ENCODE measurements at places on chromosomes 2 and 18. TPM values are rescaled to one million over a fixed set of nuclear protein-coding genes. Genes with fewer than 3 reads are reported as not detected.

GRCh38 chr2:143936538-143936847 is 583.4 kb downstream of the ZEB2 start:
- no peak for DNase-seq

- DNase-seq, result no peak
Observed at GRCh38 chr18:961644-962355, 57.1 kb downstream of the ADCYAP1 start.

DNA sequence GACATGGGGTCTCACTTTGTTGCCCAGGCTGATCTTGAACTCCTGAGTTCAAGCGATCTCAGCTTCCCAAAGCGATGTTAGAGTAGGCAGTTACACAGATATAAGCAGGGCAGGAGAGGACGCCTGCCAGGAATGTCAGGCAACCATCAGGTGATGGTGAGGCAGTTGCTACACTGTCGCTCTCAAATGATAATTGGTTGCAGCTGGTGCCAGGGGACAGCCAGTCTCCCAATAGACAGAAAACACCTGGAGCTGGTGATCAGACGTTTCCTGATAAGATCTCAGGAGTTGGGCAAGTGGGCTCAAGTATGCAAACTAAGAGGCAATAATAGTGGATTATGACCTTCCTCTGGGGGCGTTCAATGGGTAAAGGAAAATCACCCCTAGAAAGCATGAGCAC is 163.1 kb upstream of the RGPD4 start:
- DNase-seq, result no peak

- DNase-seq, result no peak
Observed at GRCh38 chr2:107807988-107808387, 18.7 kb upstream of the RGPD4 start.

GRCh38 chr2:105450471-105450870 is 51.6 kb upstream of the FHL2 start:
- no peak for DNase-seq

GRCh38 chr2:111246620-111247061 is 125.9 kb downstream of the BCL2L11 start:
- DNase-seq, result no peak

DNA sequence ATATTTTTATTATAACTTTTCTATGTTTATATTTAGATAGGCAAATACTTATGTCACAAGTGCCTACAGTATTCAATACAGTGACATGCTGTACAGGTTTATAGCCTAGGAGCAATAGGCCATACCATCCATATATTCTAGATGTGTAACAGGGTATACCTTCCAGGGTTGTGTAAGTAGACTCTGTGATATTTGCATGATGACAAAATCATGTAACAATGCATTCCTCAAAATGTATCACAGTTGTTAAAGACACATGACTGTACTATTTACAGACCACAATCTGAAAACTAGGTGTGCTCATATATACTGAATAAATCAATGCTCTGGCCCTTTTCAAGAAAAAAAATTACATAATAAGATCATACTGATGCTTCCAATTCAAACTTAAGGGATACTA is 433.2 kb upstream of the RGPD4 start:
- DNase-seq, result no peak

GRCh38 chr2:47628904-47629303 is 154.0 kb upstream of the MSH6 start:
- DNase-seq, result no peak

GRCh38 chr18:7711495-7711894 is 144.4 kb downstream of the PTPRM start:
- DNase-seq, result no peak

DNA sequence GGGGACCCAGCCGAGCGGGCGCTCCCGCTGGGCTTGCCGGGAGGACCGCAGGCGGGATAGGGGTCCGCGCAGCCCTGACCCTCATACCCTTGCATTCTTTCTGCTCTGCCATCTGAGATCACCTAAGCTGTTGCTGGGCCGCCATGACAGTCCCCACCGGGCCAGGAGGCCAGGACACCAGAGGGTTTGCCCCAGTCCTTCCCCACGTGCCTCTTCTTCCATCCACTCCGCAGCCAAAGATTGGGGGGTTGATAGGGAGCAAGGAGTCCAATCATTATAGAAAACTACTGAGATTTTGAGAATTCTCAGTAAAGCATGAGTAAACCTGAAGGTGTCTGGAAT is 453 bp upstream of the GRB14 start:
- peak; percentile 34 for DNase-seq

- DNase-seq, result no peak
Observed at GRCh38 chr2:224937887-224938286, 104.4 kb downstream of the DOCK10 start.

GRCh38 chr2:211981451-211981850 is 557.2 kb downstream of the ERBB4 start:
- DNase-seq, result no peak

- no peak for DNase-seq
Observed at GRCh38 chr2:126808929-126809328, 89.8 kb upstream of the TEX51 start.

GRCh38 chr2:45029215-45029614 is 20.0 kb upstream of the SIX2 start:
- DNase-seq, result no peak

DNA sequence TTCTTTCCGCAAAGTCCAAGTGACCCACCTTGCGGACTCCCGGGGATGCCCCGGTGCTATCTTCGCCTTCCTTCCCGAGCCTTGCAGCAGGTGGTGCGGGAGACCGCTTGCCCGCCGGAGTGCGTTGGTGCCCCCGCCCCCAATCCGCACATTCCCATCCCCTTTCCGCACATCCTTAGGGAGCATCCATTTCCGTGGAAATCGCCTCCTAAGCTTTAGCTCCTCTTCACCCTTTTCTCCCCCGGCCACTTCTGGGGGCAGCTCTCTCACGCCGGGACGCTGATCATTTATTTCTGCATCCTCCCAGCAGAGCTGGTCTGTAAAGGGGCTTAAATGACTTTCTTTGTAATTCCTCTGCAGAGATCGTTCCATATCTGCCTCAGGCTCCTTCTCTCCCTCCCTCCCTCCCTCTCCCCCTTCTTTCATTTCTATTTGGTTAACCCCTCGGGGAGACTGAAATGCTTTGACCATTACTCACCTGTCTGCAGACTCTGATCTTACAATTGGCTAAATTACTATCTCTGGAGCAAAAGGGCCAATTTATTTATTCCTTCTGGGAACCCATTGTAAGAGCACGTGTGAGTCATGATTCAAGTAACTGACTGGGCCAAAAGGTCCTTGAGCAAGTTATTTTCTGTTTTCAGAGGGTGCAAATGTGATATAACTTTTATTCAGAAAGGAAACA is 1.3 kb upstream of the LYPD1 start:
- no peak for DNase-seq

GRCh38 chr2:55236992-55237543 is 4.6 kb downstream of the RPS27A start:
- DNase-seq, result no peak

DNA sequence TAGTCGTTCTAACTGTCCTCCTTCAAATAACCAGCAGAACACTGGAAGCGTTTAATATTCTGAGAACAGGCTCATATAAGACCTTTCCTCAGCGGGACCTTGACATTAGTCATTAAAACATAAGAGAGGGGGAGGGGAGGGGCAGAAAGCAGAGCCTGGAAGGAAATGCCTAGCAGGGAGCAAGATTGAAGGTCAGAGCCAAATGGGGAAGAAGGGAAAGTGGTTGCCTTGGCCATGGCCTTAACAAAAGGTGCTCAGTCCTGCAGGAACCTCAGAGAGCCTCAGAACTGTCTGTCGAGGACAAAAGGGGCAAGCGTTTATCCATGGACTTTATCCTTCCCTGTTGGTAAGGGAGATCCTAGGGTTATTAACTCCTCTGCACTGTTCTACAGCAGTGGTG is 856 bp upstream of the PLA2R1 start:
- DNase-seq, result no peak

GRCh38 chr2:37283207-37283606 is 41.4 kb downstream of the PRKD3 start:
- no peak for DNase-seq

GRCh38 chr18:5461041-5461440 is 82.8 kb downstream of the EPB41L3 start:
- no peak for DNase-seq

DNA sequence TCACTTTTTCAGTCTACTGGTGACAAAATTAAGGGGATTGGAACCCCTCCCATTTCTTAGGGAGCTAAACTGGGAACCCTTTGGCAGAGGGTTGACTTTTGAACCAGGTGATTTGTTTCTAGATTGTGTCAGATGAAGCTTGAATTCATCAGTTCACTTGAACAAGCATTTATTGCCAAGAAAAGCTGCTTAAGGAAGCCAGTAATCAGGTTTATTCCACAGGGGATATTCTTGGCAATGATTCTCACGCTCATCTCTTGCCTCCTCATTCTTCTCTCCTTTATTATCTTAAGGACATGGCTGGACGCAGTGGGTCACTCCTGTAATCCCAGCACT is 101.0 kb downstream of the ALPK2 start:
- no peak for DNase-seq

- DNase-seq, result no peak
Observed at GRCh38 chr18:11009869-11010268, 139.5 kb downstream of the PIEZO2 start.

- no peak for DNase-seq
Observed at GRCh38 chr2:143575340-143575739, 446.1 kb downstream of the ARHGAP15 start.

GRCh38 chr2:45755585-45756335 is 104.3 kb downstream of the PRKCE start:
- no peak for DNase-seq

DNA sequence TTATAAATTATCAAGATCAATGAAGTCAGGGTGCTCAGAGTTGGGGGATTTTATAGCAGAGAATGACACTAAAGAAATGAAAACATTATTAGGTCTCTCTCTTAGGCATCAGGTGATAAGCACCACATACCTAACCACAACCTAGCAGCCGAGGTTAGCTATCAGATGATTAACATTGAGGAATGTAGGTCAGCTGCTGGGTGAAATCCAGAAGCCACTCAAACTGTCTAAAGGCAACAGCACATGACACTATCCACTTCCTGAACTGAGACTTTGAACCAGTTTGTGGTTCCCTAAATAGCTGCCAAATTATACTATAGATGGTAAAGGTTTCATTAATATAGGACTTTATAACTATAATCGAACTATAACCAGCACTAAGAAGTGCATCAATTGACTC is 4.7 kb downstream of the EPG5 start:
- peak; percentile 29 for DNase-seq

- DNase-seq, result no peak
Observed at GRCh38 chr18:27461957-27462356, 276.8 kb upstream of the CHST9 start.

- DNase-seq, result no peak
Observed at GRCh38 chr2:88006912-88007439, 9.4 kb downstream of the RNU2-63P start.

DNA sequence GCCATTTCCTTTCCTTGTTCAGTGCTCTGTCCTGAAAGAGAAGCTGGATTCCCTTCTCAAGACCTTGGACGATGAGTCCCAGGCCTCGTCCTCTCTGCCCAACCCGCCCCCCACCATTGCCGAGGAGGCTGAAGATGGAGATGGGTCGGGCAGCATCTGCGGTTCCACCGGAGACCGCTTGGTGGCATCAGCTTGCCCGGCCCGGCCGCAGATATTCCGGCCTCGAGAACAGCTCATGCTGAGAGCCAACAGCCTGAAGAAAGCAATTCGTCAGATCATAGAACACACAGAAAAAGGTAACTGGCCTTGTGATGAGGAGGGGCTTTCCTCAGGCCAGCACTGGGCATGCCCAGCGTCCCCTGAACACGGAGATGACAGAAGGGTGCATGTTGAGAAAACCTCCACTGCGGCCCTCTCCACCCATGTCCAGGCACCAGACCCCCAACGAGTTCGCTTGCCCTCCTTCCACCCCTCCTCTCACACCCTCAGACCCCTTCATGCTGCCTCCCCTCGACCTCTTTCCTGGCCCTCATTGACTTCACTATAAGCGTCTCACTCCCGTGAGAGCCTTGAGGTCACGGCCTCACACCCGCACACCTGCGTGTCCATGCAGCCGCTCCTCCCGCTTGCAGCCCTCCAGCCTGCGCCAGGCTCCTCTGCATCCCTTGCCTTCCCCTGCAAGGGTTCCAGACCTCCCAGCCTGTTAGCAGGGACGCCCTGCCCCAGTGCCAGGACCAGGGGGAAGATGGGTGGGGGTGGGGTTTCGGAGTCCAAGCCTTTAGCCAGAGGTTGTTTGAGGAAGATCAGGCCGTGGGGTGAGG is 95.0 kb downstream of the DGKD start:
- no peak for DNase-seq

DNA sequence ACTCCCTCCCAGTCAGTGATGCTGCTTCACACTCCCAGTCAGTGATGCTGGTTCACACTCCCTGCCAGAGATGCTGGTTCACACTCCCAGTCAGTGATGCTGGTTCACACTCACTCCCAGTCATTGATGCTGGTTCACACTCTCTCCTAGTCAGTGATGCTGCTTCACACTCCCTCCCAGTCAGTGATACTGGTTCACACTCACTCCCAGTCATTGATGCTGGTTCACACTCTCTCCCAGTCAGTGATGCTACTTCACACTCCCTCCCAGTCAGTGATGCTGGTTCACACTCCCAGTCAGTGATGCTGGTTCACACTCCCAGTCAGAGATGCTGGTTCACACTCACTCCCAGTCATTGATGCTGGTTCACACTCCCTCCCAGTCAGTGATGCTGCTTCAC is 34.3 kb upstream of the KCNG2 start:
- DNase-seq, result no peak

DNA sequence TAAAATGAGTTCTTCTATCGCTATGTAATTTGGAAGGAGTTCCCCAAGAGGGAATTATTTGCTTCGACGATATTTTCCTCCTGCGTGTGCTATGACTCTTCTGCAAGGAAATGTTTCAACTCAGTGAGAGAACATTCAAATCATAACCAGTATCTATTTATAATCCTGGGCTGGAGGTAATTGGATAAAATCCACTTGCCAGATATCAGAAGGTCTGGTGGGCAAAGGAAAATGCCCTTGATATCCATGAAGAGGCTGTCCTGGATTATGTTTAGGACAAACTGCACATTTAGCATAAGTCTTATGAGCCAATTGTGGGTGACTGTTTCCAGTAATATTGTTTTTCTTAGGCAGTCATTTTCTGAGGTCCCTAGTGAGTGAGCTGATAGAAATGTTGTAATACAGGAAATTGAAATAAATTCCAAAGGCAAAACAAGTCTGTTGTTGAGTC is 17.7 kb downstream of the RPIA start:
- no peak for DNase-seq

The RSAD2 gene
- total RNA-seq, result 0.60 TPM

The CCDC93 gene
- 12.6 TPM for total RNA-seq

The SPDYA gene
- 0.78 TPM for total RNA-seq

The SKA1 gene
- total RNA-seq, result 0.40 TPM

The CCDC178 gene
- 0.51 TPM for total RNA-seq

The AKAIN1 gene
- 0.28 TPM for total RNA-seq

The KATNAL2 gene
- total RNA-seq, result 1.2 TPM

The RGPD8 gene
- 14.6 TPM for total RNA-seq

The PAX8 gene
- not detected for total RNA-seq

The CPLX4 gene
- total RNA-seq, result not detected

The TBC1D8 gene
- 25.7 TPM for total RNA-seq

The DAW1 gene
- total RNA-seq, result 0.25 TPM

The COL3A1 gene
- 746 TPM for total RNA-seq

The LYG2 gene
- total RNA-seq, result not detected

All from pancreas (tissue), 10 donors.